HFFc6 (cell line): ENCODE measurements at places on chromosomes 3 and 15.

GRCh38 chr15:68593828-68594532 is 15.2 kb downstream of the CORO2B start:
- no peaks in the 10 kb centered on the region for H3K36me3 ChIP-seq
- no peak overlapping the region for H3K27ac ChIP-seq
- H3K27me3 ChIP-seq, result peaks cover 4% of the 10 kb centered on the region
- H3K4me3 ChIP-seq, result no peak overlapping the region
- H3K4me1 ChIP-seq, result peaks cover 56% of the 10 kb centered on the region

- no peak overlapping the region for H3K27ac ChIP-seq
- DNase-seq, result peak; percentile 41
- peaks cover 16% of the 10 kb centered on the region for H3K27me3 ChIP-seq
- no peak overlapping the region for H3K4me3 ChIP-seq
- no peaks in the 10 kb centered on the region for H3K36me3 ChIP-seq
Observed at GRCh38 chr15:78415284-78415683, 22.7 kb upstream of the IREB2 start.

GRCh38 chr3:128152419-128153155 is 694 bp upstream of the EEFSEC start:
- peaks cover 5% of the 10 kb centered on the region for H3K4me1 ChIP-seq
- peaks cover 6% of the 10 kb centered on the region for H3K27me3 ChIP-seq
- H3K27ac ChIP-seq, result peak overlapping the region; percentile 90
- H3K4me3 ChIP-seq, result peak overlapping the region; percentile 89
- peak; percentile 78 for DNase-seq
- peaks cover 22% of the 10 kb centered on the region for H3K36me3 ChIP-seq

DNA sequence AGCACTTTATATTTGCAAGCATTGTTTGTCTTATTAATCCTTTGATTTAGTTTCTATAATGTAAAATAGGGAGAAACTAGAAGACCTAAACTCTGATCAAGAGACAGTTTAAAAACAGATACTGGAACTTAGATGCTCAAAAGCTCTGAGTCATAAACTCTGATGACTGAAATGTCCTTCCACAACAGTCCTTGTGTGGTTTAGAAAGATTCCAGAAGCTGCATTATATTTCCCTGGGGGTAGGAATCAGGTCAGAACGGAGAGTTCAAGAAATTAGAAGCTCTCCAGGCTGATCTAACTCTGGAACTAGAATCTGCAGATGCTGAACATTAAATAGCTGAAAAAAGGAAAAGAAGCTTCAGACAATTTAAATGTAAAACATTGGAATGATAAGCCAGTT is 18.3 kb upstream of the ONECUT1 start:
- DNase-seq, result peak; percentile 5
- no peak overlapping the region for H3K4me3 ChIP-seq
- H3K4me1 ChIP-seq, result peaks cover 10% of the 10 kb centered on the region
- H3K27me3 ChIP-seq, result peaks cover 36% of the 10 kb centered on the region
